Stimulated activated CD4-positive, alpha-beta T cell treated with anti-CD3 and anti-CD28 coated beads, Interleukin-4, amount 100 ng/mL, for 24 hours (primary cell): ENCODE measurements at places on chromosomes 6 and 20.

GRCh38 chr20:48686238-48687116 is 141.3 kb downstream of the PREX1 start:
- DNase-seq = no peak

GRCh38 chr6:12474167-12475140 is 184.3 kb downstream of the EDN1 start:
- DNase-seq = no peak

- DNase-seq = no peak
Measured at GRCh38 chr20:61280217-61280980, 28.3 kb downstream of the CDH4 start.

DNA sequence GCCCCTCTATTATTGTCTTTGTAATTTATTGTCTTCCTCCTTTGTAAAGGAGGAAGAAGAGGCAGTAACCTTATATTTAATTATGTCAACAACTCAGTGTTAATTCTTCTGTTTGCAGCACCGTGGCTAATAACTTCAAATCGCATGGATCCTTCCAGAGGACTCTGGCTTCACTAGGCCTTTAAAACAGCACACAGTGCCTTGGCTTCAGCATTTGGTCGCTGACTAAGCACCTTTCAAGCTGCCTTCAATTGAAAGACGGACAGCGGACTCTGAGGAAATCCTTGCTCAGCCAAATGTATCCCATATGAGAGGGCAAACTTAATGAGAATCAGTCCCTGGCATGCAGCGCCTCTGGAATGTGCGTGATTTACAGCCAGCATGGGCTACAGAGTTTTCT is 64.2 kb downstream of the SGK1 start:
- no peak for DNase-seq

DNA sequence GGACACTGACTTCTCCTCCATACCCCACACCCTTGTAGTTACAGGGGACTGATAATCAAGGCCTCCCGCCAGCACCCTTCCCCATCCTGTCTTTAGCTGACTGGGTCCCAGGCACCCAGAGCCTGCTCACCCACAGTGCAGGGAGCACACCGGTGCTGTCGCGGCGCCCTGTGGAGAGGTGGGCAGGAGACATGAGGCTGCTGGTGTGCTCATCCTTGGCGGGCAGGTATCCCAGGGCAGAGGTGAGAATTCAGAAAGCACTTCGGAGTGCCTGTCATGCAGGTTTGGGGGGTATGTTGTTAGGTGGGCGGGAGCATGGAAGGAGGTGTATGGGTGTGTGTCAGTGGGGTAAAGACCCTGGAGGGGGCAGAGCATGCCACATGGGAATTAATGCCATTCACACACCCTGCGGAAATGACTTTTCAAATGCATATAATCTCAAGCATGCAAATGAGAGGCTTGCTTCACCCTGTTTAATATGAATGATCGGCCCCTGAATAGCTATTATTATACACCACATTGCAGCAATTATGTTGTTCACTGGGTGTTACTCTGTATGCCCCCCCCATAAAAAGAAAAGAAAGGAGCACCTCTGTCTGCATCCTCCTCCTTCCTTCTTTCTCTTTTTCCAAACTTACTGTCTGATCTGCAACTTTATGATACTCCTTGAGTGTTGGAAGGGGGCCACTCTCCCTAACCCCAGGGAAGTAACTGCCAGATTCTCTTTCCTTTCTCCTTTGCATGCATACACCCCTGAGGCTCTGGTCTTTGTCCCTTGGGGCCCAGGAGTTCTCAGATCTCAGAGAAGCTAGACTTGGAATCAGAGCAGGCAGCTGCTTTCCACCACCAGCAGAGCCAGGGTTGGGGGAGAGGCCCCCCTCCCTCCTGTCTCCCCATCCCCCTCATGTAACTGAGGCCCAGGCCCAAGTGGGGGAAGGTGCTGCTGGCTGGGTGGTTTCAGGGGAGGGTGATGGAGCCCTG is 16.0 kb downstream of the FOXP4 start:
- DNase-seq = no peak

DNA sequence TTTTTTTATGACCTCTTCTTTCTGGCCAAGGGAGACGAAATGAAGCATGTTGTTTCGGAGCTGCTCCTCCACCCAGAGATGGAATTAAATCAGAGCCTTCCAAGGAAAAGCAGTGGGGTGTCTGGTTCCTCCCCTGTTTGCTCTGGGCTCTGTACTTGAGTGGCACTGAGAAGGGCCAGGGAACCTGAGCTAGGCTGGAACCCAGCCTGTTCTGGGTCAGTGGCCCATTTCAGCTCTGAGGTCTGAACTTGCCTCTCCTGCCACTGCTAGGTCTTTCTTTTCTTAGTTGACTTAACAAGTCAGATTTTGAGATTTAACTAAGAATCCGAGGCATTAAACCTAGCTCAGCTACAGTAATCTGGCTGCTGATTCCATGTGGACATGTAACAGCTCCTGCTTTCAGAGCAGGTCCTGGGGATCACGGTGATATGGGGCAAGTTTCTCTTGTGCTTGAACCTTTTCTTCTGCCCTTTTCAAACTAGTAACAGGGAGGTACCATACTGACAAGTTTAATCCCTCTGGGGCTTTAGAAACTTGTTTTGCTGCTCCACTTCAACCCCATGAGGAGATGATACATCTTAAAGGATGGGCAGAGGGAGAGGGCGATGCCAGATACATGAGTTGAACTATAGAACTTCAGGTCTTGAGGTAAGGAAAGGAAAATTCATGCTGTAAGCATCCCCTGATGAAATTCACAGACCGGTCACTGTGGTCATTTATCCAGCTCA is 101.1 kb downstream of the SLC24A3 start:
- DNase-seq = no peak

GRCh38 chr6:7637533-7637932 is 47.5 kb downstream of the SNRNP48 start:
- DNase-seq = no peak

- no peak for DNase-seq
Measured at GRCh38 chr6:66913657-66914056, 1206.6 kb upstream of the EYS start.

DNA sequence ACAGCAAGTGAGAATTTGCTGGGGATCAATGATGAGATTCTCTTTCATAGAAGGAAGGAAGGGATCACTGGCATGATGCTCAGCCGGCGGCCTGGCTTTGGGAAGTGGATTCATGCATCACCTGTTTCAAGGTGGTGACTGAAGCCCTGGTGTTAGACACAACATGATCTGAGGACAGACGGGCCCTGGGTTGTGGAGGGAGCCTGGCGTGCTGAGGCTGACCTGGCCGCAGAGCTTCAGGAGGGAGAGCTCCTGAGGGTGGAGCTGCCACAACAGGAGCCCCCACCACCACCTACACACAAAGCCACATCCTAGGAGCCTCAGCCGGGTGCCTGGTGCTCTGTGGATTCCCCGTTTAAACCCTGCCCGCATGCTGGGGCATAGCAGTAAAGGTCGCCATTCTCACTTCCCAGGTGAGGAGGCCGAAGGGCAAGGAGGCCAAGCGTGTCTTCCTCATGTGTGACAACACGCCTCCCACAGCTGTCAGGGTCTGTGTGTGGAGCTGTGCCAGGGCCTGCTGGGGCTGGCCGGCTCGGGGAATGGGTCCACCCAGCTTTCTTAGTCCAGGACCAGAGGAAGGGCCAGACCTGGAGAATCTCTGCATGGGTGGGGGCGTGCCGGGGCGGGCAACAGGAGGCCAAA is 107.0 kb downstream of the ERMARD start:
- no peak for DNase-seq
